Inflammatory macrophage (primary cell): ENCODE measurements at places on chromosomes 7 and 10.

DNA sequence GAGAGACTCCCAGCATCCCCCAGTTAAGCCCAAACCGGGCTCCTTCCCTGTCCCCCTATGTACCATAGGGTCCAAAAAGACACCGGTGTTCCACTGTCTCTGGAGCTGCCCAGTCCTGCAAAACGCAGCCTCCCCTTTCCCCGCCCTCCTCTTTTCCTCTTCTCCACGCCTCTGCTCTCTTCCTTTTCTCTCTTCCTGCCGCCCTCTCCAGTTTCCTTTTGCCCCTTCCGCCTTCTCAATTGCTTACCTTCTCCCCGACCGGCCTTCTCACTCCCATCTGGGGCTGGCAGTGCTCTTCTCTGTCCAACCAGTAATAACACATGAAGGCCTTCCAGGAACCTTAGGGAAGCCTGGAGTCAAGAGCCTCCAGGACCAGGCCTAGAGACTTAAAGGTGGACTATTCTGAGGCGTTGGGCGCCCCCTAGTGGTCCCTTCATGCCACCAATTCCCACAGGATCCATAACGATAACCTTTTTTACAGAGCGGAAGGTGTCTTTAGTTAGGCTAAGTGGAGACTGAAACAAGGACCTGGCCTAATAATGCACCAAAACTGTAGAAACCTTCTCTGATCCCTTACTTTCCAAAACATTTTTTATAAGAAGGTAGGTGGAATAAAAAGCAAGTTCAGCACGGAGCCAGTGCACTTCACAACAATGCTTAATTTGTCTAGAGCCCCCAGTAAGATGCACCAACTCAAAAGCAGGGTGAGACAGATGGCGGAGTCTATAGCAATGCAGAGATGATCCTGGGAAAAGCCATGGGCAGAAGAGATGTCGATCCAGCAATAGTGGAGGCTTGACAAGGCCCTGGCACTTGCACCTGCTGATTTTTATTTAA, 27.2 kb upstream of the MSRB2 start:
- DNase-seq: peak; percentile 54

DNA sequence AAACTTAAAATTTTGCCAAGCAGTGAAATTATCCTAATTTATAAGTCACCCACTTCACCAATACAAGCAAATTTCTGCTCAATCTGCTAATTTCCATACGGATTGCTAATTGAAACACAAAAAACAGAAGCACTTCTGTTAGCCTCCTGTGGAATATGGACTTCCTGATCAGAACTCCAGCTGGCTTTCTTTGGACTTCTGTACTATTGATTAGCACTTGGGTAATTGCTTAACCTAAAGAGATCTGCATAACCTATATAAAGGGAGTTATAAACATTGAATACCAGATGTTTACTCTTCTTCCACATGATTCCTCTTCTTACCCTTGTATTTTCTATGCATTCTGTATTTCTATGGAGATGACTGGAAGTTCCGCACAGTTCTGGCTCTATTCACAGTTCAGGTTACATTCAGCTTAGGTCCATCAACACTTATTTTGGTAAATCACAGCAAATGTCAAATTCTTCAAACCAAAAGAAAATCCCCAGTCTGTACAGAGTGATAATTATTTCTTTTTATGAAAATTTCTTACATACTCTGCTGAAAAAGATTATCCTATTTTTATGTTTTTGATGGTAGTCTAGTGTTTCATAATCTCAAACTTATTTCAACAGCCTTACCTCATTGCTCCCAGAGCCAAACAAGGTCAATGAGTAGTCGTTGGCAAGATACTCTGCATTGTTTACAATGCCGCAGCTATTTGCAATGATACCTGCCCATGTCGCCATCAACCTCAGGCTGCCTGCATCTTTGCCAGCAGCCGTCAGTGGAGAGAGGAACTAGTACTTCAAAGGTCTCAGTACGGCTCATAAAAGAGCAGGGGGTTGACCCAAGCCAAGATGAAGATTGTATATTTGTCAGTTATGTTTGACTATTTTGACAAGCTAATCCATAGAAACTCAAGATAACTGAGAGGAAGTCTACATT, 225.6 kb downstream of the AHR start:
- no peak for DNase-seq

GRCh38 chr10:31413325-31413724, 94.3 kb downstream of the ZEB1 start:
- no peak for DNase-seq

DNA sequence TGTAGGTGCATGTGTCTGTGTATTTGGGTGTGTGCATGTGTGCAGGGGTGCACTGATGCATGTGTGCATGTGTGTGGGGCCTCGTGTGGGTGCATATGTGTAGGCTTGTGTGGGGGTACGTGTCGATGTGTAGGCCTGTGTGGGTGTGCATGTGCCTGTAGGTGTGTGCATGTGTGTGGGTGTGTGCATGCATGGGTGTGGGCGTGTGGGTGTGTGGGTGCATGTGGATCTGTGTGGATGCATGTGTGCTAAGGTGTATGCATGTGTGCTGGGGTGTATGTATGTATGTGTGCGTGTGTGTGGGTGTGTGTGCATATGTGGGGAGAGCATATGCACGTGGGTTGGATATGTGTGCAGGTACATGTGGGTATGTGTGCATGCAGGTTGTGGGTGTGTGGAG, 73.2 kb downstream of the NKX6-2 start:
- DNase-seq: no peak

- DNase-seq: peak; percentile 17
Observed at GRCh38 chr10:88791924-88792323, 10.6 kb upstream of the LIPM start.

- no peak for DNase-seq
Observed at GRCh38 chr10:132451506-132452215, 54.7 kb downstream of the PWWP2B start.

DNA sequence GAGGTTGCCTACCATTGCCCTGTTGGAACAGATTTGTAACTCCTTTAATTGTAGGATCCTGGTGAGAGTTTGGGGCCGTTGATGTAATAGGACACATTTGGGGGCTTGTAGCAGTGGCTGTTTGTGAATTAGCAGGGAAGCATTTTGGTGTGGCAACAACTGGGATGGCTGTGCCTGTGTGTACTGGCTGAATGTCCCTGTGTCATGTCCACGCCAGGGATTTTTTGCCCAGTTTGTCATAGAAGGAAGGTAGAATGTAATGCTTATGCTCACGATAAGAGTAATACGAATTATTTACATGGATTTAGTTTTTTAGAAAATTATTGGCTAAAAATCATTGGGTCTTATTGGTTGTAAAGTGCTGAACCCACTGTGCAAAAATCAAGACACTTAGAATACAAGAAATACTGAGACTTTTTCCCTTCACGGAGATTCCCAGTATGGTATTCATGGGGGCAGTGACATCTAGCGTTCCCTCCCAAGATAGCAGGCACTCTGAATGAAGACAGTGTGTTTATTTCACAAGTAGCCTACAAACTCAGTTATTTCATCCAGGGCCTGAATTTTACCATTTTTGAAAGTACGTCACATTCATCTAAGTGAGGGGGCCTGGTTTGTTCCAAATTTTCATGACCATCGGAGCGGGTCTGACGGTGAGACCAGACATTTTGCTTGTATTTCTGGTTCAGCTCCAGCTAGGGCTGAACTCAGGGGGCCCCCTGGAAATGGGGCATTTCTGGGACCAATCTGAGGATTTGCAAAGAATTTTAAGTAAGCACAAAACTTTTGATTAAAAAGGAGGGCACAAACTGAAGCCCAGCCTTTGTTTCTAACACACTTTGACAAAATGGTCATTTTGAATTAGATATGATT, 74.7 kb downstream of the CACNB2 start:
- DNase-seq: peak; percentile 53
